ENCODE measurements at places on chromosomes 2 and 18.

GRCh38 chr2:121236101-121236640 is 48.8 kb downstream of the TFCP2L1 start:
- no peak for DNase-seq

- DNase-seq, result peak; percentile 51
These were observed 8.3 kb downstream of the DLX1 start for GRCh38 chr2:172093416-172094293.

GRCh38 chr2:174332217-174332963 is 2.4 kb upstream of the SP9 start:
- no peak for DNase-seq

DNA sequence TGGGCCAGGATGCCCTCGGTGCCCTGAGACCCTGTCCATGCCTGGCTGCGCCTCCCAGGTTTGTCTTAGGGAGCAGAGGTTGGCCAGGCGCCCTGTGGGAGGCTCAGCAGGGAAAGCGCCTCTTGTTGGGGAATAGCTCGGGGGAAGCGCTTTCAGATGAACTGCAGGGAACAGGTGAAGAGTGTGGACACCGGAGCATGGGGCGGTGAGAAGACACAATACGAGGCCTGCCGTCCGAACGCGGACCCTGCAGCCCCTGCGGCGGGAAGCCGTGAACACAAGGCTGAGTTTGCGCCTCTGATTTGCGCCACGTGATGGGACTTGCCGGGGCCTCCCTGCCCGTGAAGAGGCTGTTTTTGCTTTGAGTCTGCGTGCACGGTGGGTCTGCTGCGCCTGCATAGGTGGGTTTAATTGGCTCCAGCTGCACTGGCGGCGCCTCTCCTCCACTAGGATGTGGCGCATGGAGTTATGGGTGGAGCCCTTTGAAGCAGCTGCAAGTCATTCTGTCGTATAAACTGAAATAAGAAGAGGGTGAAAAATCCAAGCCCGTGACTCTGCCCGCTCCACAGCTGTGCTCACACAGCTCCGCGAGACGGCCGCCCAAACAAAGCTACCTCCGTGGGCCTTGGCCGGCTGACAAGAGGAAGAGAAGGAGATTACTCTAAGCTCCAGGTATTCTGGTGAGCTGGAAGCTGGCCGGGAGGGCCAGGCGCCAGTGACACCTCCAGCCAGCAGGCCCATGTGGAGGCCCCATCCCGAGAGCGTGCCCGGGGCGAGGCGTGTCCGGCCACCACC is 103.5 kb upstream of the CTDP1 start:
- DNase-seq, result no peak

DNA sequence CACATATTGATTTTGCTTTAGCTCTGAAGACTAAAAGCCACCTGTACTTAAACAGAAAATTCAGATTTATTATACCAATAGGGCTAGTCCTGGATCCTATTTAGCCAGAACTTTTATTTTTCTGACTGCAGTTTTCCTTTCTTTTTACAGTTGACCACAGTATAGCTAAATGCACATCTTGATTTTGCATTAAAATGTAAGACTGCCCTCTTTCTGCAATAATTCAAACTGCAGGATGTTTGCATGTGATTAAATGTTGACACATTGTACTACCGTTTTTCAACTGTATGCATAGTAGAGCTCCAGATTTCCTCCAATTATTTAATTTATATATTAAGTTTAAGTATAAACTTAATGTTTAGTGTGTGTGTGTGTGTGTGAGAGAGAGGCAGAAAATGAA is 1262.9 kb downstream of the SUCLG1 start:
- no peak for DNase-seq

DNA sequence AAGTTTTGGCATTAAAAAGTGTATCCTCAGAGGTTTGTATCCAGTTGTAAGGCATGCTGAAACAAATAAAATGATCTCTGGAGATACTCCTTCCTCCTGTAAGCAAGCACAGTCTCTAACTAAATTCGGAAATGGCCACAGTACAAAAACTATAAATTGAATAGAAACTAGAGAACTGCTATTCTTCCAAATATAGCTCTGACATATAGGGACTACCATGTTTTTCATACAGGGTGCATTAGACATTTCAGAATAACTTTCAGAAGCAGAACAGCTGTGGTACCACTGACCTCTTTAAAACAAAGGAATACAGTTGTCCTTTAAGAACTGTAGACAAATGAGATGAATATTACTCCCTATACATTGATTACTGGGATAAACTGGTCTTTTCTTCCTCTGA is 568.5 kb downstream of the ARHGAP15 start:
- DNase-seq, result no peak

DNA sequence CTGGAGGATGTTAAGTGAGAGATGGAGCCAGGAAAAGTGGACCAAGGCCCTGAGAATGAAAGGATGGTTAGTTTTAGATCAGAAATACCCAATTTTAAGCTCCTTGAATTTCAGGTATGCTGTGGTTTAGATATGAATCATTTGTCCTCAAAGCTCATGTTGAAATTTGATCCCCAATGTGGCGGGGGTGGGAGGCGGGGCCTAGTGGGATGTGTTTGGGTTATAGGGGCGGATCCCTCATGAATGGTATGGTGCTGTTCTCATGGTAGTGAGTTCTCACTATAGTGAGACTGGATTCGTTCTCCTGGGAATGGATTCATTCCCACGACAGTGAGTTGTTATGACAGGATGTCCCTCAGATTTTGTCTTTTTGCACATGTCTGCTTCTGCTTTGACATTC is 11.4 kb downstream of the MYO5B start:
- no peak for DNase-seq

DNA sequence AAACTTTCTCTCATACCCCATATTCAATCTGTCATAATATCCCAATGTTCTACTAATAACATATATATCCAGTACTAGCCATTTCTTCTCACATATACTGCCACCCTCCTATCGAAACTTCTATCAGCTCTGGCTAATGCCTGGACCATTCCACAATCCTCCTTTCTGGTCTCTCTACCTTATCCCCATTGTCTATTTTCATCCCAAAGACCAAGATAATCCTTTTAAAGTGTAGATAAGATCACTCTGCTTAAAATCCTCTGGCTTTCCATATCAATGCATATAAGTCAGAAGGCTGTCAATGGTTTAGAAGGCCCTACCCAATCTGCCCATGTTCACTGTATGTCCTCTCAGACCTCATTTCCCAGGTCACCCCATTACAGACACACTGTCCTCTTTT is 229.6 kb downstream of the ZEB2 start:
- DNase-seq, result no peak

DNA sequence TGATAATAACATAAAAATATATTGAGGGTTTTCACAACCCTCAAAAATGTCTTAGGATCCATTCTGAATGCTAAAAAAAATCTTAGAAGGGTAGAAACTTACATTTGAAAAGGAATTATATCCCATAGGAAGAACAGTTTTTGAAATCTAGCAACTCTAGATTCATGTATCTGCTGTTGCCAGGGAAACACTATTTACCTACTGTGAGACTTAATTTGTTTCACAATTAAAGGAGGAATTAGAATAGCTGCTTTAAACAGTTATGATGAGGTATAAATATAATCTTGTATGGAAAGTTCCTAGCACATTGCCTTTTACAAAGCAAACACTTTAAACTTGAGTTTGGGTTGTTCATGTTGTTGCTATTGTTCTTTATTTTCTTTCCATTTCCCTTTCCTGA is 988.2 kb downstream of the SUCLG1 start:
- no peak for DNase-seq

DNA sequence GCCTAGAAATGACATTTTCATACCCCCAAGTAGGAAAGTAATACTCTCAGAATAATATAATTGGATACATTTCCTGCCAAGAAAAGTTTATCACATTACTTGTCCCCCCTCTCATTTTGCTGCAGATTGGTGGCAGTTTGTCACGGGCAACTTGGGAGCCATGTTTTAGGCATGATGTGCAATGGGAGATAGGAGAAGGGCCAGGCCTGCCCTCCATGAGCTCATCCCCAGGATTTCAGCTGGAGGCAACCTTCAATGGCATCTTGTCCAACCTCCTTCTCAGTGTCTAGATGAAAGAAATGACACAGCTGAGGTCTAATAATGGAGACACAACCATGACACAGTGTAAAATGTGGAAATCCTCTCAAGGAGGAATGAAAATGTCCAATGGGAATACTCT is 11.4 kb upstream of the RAB31 start:
- no peak for DNase-seq

DNA sequence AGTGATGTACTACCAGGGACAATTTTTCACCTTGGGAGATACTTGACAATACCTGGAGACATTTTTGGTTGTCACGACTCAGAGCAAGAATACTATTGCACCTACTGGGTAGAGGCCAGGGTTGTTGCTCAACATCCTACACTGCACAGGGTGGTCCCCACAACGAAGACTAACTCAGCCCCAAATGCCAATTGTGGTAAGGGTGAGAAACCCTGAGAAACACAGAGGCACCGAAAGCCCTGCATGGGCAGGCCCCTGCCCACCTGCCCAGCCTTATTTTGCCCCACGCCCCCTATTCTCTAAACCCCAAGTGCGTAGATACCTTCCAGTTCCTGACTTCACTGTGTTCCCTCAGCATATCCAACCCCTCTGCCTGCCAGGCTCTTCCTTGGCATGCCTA is 163.1 kb upstream of the PKDCC start:
- no peak for DNase-seq

DNA sequence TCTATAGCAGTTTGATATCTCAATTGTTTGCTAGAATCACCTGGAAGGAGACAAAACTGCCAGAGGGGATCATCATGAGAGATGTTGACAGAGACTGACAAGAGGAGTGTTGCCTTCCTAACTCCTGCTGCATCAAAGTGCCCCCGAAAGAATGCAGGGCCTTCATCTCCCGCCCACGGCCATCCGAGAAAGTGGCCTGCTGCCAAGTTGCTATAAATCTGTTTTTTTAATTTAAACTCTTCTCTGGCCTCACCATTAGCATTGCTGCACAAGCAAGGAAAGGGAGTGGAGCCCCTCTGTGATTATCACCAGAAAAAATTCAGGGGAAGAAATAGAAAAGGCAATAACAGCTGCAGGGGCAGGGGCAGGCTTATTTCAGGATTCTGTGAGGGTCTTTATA is 238.1 kb upstream of the EPHA4 start:
- no peak for DNase-seq

DNA sequence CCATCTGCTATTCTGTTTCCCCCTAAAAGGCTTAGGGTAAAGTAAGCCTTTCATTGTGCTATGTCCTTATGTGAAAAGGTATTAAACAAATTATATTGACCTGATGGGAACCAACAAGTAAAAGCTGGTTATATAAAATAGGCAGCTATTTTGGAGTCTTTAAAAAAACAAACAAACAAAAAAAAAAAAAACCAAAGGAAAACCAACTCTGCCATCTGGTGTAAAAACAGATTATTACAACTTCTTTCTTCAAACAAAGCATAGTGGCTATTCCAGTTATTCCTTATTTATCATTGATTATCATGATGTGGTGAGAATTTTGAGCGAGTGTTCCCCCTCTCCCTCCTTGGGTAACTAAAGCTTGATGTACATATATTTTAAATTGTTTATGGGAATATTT is 122.3 kb upstream of the FHL2 start:
- DNase-seq, result peak; percentile 5

DNA sequence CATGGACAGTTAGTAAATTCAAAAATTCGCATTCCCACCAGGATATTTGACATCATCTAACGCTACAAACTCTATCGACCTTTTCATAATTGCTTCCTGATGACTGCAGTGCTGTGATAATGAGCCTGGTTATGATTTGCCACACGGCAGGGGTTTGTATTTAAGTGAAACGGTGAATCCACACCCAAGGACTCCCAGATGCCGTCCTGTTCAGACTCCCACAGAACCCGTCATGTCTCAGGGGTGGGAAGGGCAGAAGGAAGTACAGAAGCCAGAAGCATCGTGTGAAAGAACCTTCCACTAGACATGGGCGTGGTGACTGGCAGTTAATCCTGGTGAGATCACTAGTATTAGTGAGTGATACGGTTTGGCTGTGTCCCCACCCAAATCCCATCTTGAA is 91.2 kb upstream of the TMEM18 start:
- DNase-seq, result no peak

- no peak for DNase-seq
These were observed 154.9 kb downstream of the CTIF start for GRCh38 chr18:48693625-48694262.

DNA sequence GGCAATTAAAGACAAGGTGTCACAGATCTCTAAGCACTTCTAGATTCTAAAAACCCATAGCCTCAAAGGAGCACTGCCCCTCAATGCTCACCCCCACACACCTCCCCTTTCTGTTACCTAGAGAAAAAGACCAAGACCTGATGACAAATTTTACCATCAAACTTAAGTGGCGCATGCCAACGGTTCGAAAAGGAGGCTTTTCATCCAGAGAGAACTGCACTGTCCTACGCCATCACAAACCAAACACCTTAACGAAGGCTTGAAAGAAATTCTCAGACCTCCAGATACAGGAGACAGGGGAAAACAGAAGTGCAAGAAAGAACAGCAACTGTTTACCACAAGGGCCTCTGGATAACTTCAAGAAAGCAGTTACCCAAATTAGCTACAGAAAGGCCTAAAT is 2.0 kb upstream of the ZC3H6 start:
- DNase-seq, result no peak

GRCh38 chr18:78716022-78716421 is 263.6 kb upstream of the SALL3 start:
- DNase-seq, result no peak

DNA sequence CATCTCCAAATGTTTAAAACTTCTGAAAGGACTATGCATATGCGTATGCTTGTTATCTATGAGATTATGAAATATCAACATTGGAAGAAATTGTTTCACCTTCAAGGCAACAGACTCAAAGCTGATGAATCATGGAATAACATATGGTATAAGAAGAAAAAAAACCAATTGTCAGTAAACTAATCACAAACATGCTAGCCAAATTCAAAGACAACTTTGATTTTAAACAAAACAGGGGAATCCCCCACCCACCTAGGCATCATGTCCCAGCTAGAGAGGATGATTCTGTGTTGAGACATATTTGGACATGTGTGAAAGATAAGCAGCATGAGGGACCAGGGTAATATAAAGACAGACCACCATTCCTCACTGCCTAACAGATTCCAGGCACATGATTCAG is 147.7 kb downstream of the WDPCP start:
- no peak for DNase-seq

DNA sequence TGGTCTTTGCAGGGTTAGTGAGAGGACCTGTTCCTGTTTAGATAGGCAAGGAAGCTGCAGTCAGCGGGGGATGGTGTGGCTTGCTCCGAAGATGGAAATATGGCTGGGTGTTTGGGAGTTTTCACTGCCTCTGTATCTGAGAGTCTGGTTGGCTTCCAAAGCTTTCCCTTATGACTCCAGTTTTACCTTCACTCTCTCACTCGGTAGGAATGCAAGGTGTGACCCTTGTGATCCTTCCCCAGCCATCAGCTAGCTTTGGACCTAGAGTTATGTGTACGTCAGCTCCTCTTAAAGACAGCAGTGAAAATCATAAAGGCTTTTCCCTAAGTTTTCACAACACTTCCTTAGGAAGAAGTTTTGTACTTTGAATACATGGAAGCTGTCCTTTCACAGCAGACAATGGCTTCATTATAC is 35.5 kb upstream of the TMEM87B start:
- DNase-seq, result no peak

- DNase-seq, result no peak
These were observed 11.7 kb downstream of the ALLC start for GRCh38 chr2:3669656-3670055.

GRCh38 chr2:203097735-203098134 is 83.1 kb downstream of the NBEAL1 start:
- no peak for DNase-seq

All from inflammatory macrophage treated with lipopolysaccharide for 4 hours (primary cell).